ENCODE measurements at places on chromosomes 7 and 10.

- DNase-seq, result no peak
These were observed 1259.7 kb downstream of the XPNPEP1 start for GRCh38 chr10:108663587-108663986.

DNA sequence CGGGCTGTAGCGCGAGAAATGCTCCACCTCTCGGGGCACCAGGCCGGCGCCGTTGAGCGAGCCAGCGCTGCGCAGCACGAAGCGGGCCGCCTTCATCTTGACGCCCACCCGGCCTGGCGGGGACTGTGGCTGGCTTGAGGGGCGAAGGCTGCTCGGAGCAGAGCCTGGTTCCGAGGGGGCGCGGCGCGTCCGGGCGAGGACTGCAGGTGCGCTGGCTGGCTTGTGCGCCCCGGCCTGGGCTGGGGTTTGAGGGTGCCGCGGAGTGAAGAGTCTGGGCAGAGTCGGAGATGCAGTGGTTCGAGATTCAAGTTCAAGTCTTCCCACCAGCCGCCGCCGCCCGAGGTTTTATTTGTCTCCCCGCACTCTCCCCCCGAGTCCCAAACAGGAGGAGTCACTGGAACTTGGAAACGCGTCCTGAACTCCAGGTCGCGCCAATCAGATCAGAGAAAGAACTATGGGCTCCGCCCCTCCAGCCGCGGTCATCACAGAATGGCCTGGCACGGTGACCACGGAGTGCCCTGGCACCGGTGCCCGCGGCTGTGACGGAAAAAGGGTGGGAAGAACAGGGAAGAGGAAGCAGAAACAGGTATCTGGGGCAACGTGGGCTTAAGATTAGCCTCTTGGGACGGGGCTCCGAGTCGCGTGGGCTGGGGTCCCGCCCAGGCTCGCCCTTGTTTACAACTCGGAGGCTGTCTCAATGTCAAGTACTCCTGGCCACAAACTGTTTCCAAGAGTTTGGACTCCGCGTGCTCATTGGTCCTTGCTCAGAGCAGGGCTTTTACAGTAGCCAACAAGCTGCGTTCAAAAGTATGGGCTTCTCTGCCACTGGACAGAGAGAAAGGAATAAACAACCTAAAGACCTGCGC is at the start of gene PDK4:
TSS of gene PDK4 (minus strand) at position 319 of the 866 bp plus-strand sequence. CDS start at position 96, 223 bp downstream.
- no peak for DNase-seq

DNA sequence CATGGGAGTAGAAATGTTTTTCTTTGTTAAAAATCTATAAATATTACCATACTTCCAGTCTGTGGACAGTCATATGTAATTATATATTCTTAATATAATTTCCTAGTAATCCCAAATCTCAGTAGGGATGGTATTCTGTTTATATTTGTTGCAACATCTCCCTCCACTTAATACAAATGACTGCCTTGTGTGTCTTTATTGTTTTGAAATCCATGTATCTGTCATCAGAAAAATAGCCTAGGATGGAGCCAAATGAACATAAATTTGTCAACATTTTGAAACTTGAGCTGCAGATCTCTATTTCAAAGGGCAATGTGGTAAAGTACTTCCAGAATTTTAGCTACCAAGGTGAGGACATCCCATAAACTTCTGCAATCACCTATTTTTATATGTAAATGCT is 290.7 kb downstream of the TSPAN12 start:
- DNase-seq, result no peak

GRCh38 chr10:73094986-73095480 is 1.6 kb downstream of the P4HA1 start:
- DNase-seq, result no peak

GRCh38 chr10:14553448-14553847 is 221.2 kb downstream of the FAM107B start:
- DNase-seq, result no peak

- DNase-seq, result no peak
These were observed 52.3 kb upstream of the MYL10 start for GRCh38 chr7:101681170-101682007.

DNA sequence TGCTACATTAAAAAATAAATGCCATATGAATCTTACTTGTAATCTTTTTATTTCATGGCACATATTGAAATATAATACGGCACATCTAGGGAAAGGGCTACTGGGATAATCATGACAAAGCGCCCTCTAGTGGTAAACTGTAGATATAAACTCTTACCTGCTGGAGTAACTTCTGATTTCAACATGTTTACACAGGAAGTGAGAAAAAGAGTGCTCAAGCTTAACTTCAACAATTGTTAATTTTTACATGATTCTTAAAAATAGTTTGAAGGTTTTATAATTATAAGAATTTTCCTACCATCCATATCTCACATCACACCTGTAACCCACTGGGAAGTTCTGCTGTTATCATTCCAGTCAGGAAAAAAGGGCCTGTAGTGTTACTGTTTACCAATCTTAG is 2.0 kb upstream of the HEPACAM2 start:
- DNase-seq, result no peak

DNA sequence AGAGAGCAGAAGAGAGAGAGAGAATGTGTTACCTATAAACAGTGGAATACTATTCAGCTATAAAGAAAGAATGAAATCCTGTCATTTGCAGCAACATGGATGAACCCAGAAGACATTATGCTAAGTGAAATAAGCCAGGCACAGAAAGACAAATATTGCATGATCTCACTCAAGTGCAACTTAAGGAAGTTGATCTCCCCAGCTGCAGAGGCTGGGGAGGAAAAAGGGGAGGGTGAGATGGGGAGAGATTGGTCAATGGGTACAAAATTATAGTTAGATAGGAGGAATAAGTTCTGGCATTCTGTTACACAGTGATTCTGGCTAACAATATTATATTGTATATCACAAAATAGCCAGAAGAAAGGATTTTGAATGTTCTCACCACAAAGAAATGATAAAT is 11.2 kb upstream of the JAZF1 start:
- no peak for DNase-seq

GRCh38 chr10:46091828-46092523 is 45.9 kb upstream of the MSMB start:
- no peak for DNase-seq

- no peak for DNase-seq
These were observed 228.5 kb downstream of the SLC25A13 start for GRCh38 chr7:96093435-96093834.

DNA sequence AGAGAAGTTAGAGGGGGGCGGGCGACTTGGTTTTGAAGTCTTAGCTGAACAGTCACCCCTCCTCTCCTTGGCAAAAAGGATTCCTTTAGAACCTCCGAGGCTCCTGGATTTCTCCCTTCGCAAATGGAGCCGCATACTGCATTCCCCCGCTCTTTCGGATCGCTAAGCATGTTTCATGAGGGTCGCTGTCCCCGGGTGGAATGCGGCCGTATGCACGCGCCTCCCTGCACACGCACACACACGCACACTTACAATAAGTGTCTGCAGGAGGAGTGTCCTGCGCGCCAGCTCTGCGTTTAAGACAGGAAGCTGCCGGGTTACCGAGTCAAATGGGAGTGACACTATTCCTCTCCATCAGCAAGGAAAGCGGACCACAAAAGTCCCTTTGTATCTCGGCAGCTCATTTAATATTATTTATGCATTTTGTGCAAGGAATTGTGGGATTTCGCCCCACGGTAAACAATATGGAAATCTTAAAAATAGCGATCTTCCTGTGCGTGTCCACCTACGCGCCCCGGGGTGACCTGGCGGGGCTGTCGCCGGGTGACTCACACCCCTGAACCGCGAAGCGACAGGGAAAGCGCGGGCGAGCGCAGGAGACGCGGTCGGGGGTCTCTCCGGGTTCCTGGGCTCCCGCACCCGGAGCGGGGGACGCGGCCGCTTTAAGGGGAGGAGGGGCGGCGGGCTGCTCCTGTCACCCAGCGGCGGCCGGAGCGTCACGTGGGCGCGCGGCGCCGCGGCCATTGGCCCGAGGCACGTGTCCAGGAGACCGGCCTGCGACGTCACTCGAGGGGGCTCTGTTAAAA is 988 bp upstream of the EN2 start:
- DNase-seq, result no peak

DNA sequence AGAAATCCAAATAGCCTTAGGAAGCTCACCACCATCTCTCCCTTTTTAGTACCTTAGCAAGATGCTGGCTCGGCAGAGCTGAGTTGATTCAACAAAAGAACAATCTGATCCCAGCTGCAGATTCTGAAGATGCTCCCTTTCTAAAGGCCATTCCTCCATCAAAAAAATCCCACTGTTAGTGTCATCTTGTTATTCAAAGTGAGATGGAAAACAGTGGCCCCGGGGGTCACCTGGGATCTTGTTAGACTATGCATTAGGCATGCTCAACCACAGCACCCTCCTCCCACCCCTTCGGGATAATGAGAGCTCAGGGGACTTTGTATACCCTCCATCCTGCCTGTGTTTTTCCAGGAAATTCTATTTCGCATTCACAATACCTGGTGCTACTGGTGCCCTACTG is 2.4 kb downstream of the NCAPG2 start:
- no peak for DNase-seq

DNA sequence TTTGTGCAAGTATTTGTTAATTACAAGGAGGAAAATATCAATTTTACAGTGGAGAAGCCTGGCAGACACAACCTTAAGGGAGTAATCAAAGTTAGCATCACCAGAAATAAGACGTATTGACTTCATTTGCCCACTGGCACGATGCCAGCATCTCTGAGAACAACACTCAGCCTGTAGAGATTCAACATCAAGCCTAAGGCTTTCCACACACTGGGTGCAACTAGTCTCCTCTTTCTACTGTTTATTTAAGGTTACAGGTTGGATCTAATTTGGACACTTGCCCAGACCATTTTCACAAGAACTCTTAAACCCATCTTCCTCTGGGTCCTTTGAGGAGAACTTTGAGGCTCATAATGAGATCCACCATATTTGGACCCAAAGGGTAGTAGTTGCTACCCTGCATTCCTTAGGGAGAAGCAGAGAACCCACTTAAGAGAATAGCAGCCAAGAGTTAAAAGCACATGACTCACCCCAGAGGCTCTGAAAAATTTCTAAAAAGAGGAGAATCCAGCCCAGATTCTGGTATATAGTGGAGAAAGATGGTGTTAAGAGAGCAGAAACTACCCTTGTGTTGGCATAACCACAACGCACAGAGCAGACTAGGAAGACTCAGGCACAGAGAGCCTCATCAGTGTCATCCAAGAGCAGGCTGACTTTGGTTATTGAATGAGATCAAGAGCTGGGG is 97.3 kb downstream of the CCDC71L start:
- DNase-seq, result no peak

DNA sequence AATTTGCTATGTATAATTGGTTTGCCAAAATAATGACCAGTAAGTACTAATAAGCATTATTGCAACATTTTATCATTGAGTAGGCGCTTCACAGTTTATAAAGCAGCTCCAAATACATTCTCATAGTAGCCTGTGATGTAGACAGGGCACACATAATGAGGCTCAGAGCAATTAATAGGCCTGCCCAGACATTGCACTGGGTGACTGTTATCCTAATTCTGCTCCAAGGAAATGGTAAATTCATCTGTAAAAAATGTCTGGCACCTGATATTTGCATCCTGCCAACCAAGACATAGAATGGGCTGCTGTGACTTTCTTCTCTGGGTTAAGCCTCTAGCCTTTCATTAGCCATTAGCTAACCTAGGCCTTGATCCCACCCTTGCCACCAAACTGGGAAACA is 97.6 kb downstream of the SEM1 start:
- no peak for DNase-seq

DNA sequence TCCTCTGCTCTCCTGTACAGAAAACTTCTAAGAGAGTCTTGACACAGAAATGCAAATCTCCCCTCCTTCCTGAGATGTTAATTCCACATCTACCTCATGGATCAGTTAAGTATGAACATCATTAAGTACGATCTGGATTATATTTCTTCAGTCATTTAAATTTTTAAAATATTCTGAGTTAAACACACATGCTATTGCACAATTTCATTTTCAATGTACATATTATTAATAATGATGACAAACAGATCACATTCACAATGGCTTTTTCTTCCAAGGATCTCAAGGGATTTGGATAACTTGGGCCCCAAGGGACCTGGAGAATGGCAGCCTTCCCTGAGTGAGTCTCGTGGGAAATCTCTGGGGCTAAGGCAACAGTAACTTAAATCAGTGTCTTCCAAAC is 16.2 kb downstream of the BEND7 start:
- no peak for DNase-seq

All from activated naive CD4-positive, alpha-beta T cell (primary cell).